H54 (cell line): ENCODE measurements at places on chromosomes 6 and 20.

DNA sequence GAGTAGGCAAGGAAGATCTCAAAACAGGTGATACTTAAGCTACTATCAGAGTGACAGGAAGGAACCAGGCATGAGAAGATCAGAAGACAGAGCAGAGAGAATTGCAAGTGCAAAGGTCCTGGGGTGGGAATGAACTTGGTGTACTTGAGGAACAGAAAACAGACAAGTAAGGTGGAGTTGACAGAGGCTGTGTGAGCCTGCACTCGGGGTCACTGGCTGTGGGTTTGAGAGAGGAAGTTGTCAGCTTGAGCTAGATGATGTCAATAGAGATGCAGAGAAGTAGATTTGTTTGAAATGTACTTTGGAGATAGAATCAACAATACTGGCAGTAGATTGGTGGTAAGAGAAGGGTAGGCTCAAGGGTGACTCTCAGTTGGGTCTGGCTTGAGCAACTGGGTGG, 209.5 kb downstream of the CLIC5 start:
- DNase-seq: no peak

DNA sequence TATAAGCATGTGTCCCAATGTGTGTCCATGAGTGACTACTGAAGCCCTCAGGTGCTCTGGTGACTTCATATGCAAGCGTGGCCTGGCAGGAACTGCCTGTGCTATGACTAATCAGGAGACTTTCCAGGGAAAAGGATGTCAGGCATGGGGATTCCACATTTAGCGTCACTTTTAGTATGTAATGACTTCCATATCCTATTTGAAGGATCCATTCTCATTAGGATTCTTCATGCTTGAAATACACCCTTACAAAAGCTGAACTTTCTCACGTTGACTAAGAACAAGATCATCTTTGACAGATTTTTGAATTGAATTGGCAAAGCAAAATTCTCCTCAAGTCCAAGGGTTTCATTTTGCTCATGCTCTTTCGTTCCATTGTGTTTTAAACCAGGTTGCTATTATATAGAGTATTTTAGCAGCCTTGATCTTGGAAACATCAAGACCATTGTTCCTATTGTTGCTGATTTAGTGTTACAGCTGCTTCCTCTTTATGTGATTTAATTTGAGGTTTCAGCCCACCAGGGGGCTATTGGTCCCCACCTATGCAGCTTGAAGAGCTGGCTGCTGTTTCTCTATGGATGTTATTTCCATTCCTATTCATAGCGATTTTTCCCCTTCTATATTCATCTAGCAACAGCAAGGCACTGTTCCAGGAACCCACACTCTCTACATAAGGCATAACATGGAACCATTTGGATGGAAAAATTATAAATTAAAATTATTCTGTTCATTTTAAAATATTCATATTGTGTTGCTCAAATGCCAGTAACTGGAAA, 418.6 kb downstream of the CDKAL1 start:
- DNase-seq: peak; percentile 50

DNA sequence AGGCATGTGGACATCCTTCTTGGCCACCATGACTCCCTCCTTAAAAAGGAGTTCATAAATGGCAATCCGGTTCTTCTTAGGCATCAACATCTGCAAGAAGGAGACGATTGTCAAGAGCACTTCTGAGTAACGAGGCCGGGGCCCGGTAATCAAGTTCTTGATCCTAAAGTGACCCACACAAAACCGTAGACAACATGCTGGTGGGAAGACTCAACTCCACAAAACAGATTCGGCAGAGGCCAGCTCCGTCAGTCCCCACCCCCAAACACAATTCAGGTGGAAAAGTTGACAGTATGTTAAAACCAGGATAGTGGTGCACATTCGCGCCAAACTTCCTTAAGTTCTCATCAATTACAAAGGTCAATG, 754 bp downstream of the RPS10 start:
- no peak for DNase-seq

DNA sequence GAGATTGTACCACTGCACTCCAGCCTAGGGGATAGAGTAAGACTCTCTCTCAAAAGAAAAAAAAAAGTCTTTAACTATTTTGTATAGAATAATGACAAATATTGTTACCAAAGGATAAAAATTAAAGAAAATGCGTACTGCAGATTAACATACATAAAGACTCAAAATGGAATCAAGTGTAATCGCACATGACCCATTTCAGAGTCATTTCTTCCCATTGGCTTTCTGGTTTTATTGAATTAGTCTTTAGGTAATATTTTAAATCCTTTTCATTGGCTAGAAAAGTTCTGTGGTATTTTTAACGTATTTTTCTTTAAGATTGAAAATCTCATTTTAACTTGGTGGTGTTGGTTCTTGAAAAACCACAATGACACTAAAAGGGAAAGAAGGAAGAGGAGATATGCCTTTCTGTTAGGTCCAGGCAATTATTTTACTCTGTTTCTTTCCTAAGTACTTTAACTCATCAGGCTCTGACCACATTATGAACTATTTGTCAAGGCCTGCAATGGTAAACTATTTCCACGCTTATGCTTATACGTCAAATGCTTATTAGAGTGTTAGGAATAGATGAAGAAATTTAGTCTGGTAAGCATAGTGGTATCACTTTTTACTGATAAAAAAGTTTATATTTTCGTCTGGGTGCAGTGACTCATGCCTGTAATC, 52.3 kb downstream of the PLEKHG1 start:
- no peak for DNase-seq

- DNase-seq: no peak
These were observed 134.3 kb upstream of the PMEPA1 start for GRCh38 chr20:57843941-57844625.

DNA sequence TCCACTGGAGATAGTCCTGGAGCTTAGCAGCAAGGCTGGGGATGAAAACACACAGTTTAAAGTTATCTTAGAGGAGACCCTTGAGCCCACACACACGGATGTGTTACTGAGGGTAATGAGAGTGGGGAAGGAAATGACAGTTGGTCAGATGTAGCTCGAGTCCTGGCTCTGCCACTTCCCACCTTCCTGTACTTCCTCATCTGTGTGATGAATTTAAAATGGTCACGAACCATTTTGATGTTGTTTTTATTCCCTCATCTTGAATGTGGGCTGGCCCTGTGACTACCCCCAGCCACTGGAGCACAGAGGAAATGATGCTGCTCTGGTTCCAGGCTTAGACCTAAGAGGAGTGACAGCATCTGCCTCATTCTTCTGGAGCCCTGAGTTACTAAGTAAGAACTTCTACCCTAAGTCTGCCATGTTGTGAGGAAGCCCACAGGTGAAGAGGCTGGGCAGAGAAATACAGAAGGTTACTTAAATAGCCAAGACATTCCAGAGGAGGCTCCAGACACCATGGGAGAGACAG, 141.2 kb downstream of the NRN1 start:
- no peak for DNase-seq

DNA sequence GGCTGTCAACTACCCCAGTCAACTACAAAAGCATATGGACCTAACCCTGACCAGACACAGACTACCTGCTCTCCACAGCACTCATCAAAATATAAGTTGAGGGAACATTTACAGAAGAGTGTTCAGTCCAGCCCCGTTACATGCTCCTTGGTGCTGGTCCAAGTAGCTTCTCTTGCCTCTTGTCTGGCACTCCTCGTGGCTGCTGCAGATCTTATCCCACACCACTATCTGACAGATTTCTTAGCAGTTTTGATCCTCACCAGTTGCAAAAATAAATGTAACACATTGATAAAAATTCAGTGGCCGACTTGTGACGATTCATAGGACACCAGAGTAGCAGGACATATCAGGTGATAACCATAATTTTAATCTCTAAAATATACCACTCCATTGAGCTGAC, 30.6 kb downstream of the FASTKD5 start:
- no peak for DNase-seq

DNA sequence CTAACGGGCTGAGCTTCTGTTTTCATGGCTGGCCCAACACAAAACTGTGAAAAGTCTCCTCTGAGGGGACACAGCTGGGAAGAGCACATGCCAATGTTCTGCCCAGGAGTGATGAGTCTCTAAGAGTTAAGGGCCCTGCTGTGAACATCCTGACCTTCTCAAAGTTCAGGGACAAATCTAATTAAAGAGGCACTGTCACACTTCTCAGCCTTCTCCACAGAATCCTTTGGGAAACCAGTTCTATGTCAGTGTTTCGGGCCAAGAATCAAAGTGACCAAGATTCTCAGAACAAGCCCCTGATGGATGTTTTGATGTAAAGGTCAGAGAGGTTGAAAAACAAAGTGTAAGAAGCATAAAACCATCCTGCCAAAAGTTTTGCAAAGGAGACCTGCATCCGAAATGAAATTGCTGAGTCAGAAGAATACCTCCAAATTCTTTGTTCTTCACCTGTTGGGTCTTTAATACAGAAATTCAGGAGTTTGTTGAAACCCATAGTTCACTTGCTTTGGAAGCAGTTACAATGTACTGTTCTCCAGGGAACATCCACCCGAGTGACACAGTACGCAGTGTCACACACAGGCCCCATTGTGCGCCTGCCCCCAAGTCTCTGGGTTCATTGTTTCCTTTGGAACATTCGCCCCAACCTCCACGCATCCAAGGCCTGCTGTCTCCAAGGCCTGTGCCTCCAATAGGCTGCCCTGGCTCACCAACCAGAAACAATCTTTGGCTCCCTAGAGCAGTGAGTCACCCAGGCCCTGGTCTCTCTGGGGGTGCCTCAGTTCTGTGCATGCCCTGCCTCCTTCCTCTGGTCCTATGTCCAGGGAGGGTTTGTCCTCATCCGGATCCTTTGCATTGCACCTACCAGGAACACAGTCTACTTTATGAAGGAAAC, 65.5 kb upstream of the QKI start:
- no peak for DNase-seq

- no peak for DNase-seq
These were observed 70.2 kb upstream of the ENPP5 start for GRCh38 chr6:46240866-46241565.

GRCh38 chr6:40640599-40641227, 53.5 kb upstream of the LRFN2 start:
- DNase-seq: no peak
